ENCODE measurements at places on chromosomes 4 and X.

DNA sequence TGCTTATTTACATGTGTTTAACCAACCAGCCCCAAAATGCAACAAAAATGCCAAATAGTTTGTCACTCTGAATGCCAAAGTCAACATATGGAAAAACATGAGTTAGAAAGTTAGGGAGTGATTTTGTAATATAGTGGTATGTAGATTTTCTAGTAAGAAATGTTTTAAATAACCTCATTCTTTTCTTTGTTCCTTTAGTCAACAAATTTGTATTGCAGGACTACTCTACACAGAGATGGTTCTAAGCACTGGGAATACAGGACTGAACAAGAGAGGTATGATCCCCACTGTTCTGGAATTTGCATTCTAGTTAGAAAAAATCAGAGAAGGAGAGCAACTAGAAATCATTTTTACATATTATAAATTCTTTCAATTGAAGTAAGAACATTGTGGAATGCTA, 218.8 kb upstream of the ANXA10 start:
- no peak for DNase-seq

GRCh38 chrX:16603822-16604221, 46.1 kb upstream of the S100G start:
- DNase-seq: no peak

DNA sequence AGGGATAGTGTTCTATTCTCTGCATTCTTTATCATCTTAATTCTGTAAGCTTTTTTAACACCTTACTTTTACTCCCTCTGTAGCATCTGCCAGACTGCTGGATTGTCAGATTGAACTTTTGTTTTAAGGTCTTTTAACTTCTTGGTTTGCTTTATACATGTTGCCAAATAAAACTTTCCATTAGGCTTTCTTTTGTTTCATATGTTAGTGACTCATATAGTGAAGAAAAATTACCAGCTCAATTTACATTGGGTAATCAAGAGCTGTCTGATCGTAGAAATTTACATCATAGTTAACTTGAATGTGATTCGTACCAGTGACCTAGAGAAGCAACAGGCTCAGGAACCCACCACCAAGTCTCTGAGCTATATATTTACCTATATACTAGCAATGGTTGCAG, 28.5 kb upstream of the KLHL4 start:
- DNase-seq: no peak

DNA sequence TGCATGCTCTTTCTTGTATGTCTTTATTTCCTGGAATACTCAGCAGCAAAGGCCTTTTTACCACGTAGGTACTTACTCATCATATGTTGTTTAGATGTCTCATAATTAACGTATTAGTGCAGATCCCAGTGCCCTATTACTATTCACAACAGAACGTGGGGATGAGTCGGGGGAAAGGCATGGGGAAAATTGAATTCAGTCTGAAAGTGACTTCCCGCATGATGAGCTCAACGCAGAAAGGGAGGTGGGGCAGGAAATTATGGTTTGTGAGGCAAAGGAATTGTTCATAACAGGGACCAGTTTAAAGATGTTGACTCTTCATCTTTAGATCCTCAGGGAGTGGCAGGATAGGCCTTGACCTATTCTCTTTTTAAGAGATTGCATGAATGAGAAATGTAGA, 2.0 kb upstream of the TMPRSS11D start:
- DNase-seq: no peak

GRCh38 chrX:148422526-148422925, 77.9 kb upstream of the AFF2 start:
- no peak for DNase-seq

- DNase-seq: no peak
Measured at GRCh38 chr4:76276813-76277212, 25.3 kb downstream of the FAM47E start.

DNA sequence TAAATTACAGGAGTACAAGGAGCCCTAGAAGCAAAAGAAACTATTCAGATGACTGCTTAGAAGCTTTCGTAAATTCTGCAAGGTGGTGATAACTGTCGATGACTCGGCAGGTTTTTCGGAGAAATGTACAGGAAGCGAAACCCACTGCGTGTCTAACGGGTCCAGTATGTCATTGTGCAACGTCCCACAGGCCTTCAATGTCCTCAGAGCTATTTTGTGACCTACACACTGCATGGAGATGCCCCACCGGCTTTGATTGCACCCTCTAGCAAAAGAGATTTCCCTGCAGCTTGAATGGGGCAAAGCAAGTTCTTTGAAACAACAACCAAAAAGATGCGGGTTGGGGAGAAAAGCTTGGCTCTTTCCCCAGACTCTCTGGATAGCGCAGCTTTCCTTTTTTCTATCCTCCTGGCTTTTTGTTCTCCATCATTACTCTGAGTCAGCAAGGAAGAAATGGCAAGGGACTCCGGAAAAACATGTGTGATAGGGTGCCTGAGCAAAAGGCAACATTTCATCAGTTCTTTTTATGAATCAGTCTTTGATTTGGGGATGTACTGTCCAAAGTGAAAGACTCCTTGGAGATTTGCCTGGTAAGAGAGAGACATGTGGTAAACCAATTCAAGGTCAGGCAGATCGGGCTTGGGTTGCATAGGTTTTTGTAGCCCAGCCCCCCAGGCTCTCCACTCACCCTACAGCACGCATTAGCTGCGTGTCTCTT, 112.0 kb upstream of the TBL1X start:
- DNase-seq: peak; percentile 79
